ENCODE measurements at places on chromosomes 5 and 9.

DNA sequence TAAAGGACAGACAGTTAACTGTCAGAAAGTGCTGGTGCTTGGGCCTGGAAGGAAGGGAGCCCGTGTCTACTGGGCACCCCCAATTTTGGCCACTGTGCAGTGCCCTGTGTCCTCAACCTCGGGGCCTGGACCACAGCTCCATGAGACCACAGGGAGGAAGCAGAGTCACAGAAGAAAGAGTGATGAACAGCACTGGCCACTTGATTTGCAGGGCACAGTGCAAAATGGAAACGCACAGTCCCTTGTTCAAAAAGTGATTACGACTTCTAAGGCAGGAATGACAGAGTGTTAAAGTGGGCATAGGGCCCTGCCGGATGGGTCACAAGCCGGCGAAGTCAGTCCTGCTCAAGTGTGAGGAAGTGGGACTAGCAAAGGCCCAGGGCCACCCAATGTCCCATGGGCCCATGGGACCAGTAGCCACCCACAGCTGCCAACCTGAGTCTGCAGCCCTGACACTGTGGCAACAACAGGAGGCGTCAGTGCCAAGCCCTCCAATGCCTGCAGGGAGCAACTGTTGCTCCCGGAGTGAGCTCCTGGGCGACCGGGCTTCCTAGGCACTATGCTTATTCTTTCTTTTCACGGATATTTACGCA, 85.4 kb downstream of the ADAMTS2 start:
- DNase-seq: no peak

DNA sequence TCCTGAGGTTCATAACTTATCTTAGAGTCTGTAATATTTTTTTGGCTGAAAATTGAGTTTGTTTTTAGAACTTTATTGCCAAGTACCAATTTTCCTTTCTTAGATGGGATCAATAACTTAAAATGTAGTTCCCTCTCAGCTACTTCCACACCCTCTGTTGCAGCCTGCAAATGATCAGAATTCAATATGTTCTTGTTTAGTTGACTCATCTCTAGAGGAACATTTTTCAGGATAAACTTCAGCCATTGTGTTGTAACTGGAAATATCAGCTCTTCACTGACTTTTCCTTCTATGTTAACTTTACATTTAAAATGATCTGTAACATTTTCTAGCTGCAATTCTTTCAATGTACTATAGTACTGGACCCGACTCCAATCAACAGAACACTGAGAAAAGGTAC, 115.7 kb downstream of the ESM1 start:
- DNase-seq: no peak

GRCh38 chr9:121839726-121840500, 188.5 kb downstream of the DAB2IP start:
- DNase-seq: no peak

- no peak for DNase-seq
Measured at GRCh38 chr5:128762661-128763306, 202.5 kb upstream of the SLC27A6 start.

GRCh38 chr9:89465001-89465451, 32.9 kb downstream of the SEMA4D start:
- no peak for DNase-seq

DNA sequence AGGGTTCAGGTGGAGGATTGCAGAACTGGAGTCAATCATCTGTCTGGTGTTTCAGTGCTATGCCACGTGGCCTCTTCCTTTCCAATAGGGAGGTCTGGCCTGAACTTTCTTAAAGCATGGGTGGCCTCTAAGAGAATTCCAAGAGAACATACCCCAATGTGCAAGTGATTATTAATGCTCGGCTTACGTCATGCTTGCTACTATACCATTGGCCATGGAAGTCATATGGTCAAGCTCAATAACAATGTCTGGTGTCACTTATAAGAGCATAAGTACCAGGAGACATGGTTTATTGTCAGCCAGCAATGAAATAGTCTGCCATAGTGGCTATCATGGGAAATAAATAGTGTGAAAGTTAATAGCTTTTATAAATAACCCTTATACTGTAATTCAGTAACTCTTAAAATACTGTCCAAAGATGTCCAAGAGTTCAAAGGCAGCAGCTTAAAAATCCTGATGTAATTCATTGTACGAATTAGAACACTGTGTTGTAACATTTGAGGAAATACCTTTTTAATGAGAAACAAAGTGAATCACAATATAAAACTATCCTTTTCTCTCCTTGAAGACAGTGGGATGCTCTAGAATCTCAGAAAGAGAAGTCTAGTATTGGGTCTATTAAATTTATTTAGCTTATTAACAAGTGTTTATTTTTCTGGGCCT, 355.4 kb upstream of the PRR16 start:
- peak; percentile 23 for DNase-seq

GRCh38 chr9:68507806-68508145, 32.9 kb downstream of the TMEM252 start:
- no peak for DNase-seq

DNA sequence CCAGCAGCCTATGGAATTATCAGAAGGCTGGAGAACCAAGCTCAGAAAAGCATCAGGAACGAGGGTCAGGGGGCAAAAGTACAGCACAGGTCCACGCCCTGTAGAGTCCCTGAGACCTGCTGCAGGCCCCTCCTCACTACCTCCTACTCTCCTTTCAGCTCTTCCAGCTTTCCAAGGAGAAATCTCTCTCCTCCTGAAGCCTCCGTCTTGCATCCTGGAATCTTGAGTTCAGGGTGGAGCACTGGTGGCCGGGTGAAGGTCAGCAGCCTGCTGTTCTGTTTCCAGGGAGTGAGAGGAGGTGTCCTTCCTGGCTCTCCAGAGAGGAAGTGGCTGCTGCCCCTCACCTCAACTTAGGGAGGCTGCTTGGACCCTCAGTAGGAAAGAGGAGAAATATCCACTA, 342.3 kb downstream of the ZSWIM6 start:
- DNase-seq: no peak

DNA sequence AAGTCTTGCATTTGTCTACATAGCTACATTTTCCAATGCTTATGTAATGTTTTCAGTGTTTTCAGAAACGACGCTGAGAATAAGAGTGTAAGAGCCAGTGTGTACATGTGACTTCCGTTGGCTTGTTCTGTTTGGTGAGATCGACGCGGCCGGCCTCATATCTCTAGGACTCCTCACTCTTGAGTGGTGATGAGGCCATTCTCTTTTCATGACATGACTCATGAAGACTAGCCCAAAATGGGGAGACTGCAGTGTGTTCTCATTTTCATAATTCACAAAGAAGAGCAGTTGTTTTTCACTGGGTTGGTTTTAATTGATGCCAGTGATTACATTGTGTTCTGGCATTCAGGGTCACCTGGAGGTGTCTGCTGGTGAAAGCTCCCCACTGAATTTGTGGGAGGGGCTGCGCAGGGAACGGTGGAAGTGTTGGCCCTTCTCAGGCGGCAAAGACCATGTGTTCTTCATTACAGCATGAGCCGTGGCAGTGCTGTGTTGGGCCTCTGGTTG, 131.5 kb upstream of the OTULINL start:
- peak; percentile 98 for DNase-seq

GRCh38 chr5:157342822-157343402, 77.0 kb downstream of the CYFIP2 start:
- peak; percentile 38 for DNase-seq

DNA sequence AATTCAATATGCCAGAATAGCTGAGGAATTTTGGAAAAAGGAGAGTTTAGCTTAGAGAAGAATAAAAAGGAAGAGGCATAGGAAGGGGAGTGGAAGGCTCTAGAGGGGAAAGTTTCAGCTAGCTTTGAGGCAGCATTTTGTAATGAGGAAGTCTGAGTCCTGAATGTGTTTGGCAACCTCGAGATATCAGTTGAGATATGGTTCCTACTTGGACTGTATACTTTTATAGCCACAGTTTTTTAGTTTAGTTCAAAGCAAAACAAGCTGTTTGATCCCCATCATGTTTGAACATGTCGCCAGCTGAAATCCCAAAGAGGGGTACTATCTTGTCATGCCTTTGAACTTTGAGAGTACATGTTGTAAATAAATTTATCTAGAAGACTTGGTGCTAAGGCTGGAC, 559.0 kb upstream of the FTMT start:
- DNase-seq: no peak

DNA sequence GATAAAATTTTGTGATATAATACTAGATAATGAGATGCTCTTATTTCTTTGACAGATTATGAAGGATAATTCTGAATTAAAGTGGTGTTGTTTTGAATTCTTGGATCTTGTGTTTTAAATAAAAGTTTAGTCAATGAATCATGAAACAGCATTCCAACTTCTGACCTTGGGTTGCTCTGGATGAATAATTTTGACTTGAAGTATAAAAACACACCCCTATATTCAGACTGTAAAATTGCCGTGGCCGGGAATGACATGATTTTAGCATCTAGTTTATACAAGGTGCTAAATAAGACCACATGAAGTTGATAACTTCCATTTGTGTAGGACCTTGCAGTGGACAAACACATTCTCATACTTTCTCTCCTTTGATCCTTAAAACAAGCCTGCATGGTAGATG, 67.2 kb upstream of the DAP start:
- peak; percentile 59 for DNase-seq

DNA sequence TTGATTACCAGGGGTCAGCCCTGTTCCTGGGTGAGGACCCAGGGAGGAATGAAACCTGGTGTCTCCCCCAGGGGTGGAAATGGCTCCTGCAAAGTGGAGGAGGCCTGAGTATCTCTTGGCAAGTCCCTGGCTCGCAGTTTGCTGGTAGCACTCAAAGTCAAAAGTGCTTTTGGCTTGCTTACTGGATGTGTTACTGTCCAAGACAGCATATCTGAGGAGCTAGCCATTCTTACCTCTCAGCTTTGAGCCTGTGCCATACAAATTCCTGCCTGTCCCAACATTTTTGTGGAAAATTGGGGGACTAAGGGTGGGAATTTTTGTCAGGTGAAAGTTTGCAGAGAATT, 9.9 kb downstream of the ZNF618 start:
- no peak for DNase-seq

GRCh38 chr5:124920909-124921666, 174.6 kb upstream of the ZNF608 start:
- DNase-seq: no peak

DNA sequence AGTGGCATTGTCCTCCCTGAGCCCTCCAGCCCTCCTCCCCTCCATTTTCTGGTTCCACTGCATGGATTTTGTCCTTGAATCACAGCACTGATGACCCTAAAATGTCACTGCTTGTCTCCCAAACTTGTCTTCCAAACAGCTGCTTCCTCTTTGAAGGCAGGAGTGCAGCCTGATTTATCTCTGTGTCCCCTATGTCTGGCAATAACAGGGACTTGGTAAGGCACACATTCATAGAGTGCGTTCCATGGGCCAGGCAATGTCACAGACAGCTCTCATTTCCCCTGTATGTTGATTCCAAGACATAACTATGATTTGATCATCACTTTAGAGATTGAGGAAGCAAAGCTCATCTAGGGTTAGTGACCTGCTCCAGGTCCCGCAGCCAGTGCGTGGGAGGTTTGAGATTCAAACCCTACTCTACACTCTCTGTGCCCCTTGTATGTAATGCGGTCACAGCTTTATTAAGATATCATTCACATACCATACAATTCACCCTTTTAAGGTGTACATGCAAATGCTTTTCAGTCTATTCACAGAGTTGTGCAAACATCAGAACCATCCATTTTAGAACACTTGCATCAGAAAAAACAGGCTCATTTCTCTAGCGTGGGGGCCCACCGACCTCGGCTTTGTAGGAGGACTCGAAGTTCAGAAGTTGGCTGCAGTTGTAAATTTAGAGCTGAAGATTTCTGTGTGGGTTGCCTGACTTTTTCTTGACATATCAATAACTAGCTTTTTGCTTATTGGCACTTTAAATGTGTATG, 28.4 kb upstream of the BOD1 start:
- DNase-seq: no peak

GRCh38 chr9:37327553-37327952, 94.9 kb upstream of the GRHPR start:
- no peak for DNase-seq

DNA sequence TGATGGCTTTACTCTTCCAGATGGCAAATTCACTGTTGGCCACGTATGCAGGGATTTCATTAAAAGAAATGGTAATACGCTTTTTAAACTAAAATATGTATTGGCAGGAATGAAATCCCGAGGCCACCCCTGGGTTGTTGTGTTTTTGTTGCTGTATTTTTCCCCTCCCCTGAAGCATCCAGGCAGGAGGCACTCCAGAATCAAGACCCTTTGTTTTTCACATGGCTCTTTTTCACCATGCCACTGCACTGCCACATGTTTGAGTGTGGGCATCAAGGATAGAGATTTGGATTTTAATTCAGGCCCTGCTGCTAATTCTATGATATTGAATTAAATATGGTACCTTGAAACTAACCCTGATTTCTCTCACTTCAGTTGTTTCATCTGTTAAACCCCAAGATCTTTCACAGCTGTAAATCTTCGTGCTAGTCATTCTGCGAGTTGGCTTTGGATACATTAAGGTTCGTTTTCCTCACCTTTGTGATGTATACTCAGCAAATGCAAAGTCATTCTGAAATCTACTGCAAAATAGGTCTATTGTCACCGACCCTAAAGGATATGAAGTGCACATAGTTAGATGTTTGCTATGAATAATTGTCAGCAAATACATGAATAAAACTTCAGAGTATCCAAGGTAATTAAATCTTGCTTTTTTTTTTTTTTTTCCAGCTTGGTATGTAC, 533.4 kb downstream of the PTPRD start:
- DNase-seq: no peak

DNA sequence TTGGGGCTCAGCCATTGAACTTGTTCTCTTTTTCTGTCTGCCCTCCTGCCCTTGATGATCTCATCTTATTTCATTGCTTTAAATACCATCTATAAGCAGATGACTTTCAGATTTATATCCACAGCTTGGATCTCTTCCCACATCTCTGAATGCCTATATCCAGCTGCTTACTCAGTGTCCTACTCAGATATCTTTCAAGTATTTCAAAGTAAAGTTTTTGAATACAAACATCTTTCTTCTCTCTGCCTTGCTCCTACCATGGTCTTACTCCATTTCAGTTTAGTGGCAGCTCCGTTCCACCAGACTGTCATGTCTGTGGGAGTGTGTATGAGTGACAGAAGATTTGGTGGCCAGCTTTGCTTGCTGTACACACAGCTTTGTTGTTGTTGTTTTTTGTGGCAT, 59.7 kb downstream of the ERBIN start:
- DNase-seq: peak; percentile 89

DNA sequence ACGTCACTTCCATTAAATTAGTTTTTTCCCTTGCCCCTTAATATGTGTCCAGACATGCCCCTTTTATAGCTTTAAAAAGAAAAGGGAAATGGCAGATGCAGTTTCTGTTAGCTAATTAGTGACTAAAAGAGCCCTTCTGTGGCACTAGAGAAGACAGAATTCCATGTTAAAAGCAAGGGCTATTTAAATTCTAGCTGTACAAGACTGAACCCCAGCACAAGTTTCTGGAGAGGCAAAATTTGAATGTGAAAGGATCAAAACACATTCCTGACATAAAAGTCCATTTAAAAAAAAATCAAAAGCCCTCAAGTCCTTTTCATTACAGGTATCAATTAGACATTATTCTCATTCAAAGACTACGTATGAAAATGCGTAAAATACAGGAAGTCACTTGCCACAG, 78.7 kb downstream of the HAPLN1 start:
- DNase-seq: no peak
